IMR-90 (cell line): ENCODE measurements at places on chromosomes 7 and 10. TPM values are rescaled to one million over a fixed set of nuclear protein-coding genes. Genes with fewer than 3 reads are reported as not detected.

CCDC172 gene
- not detected in 2 replicates for total RNA-seq

DNA sequence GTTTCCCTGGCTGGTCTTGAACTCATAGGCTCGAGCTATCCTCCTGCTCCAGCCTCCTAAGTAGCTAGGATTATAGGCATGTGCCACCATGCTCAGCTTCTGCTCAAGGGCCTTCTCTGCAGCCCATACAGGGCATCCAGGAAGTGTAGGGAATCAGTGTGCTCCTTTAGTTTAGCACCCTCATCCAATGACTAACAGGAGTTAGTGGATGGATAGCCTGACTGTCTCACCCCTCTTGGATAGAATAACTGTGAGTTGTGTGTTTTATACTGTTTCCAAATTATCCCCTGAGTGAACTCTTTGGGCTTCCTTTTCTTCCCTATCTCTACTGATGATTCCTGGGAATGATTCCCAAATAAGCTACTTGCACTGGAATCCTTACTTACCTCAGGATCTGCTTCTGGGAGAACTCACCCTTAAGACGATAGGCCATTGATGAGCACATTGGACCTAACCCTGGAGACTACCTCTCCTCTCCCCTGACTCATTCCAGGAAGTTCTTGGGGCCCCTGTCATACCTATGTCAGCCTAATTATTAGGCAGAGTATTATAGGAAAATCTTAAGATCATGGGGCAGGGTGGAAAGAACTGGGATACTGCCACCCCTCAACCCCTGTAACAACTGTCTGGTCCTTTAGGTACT lies 18.5 kb downstream of the STRIP2 start:
- no peak for DNase-seq

DNA sequence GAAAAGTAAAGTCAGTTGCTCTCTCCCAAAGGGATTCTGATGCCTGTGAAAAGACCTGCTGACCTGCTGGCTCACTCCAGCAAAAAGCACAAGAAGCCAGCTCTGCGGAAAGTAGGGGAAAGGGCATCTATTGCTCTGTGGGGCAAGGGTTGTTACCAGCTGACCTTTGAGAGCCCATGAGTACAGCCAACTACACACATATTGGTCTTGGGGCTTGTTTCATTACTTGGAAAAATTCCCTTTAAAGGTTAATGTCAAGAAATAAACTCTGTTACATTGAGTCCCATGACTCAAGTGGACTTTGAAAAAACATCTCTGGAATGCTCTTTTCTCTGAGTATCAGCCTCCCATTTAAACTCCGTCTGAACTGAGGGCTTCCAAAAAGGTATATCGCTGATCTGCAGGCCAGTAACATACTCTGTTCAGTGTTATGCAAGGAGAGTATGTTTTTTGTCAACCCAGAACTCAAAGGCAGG lies 53.2 kb downstream of the PANK1 start:
- peak; percentile 32 for DNase-seq

GRCh38 chr10:96431211-96431970 lies 72.6 kb upstream of the OPALIN start:
- no peak for DNase-seq
